SJCRH30 (cell line): ENCODE measurements at places on chromosomes 12 and 14. TPM values are rescaled to one million over a fixed set of nuclear protein-coding genes. Genes with fewer than 3 reads are reported as not detected.
A peak's percentile ranks its signal among the peaks of the same experiment; 100 is the strongest.

- H3K4me1 ChIP-seq = no peaks in the 10 kb centered on the region
- DNase-seq = no peak
- no peak within 1 kb of the TSS for H3K27ac ChIP-seq
- no peaks in the 10 kb centered on the region for H3K27me3 ChIP-seq
- H3K4me3 ChIP-seq = no peak within 1 kb of the TSS
These were observed at the start of gene KSR2 for GRCh38 chr12:117968826-117969659. Gene KSR2, minus strand, starts transcription at chr12:117968990. Its CDS starts 735 bp downstream, at chr12:117968255.

KRT82 gene
- total RNA-seq = not detected in 2 replicates

- H3K4me1 ChIP-seq = no peaks in the 10 kb centered on the region
- no peak for DNase-seq
- no peaks in the 10 kb centered on the region; the same call in 1 of the 2 replicates for H3K27me3 ChIP-seq
- no peaks in the 10 kb centered on the region for H3K36me3 ChIP-seq
These were observed 1104.1 kb upstream of the TMEM132C start for GRCh38 chr12:127162902-127163301.

WSCD2 gene
- not detected in 2 replicates for total RNA-seq

- 0 out of 2 replicates have a peak, but pooled peaks cover 4% of the 10 kb centered on the region for H3K36me3 ChIP-seq
- H3K27ac ChIP-seq = no peak overlapping the region
- no peaks in the 10 kb centered on the region for H3K4me1 ChIP-seq
- no peak for DNase-seq
These were observed 19.3 kb downstream of the BRF1 start for GRCh38 chr14:105281371-105282097.

DNA sequence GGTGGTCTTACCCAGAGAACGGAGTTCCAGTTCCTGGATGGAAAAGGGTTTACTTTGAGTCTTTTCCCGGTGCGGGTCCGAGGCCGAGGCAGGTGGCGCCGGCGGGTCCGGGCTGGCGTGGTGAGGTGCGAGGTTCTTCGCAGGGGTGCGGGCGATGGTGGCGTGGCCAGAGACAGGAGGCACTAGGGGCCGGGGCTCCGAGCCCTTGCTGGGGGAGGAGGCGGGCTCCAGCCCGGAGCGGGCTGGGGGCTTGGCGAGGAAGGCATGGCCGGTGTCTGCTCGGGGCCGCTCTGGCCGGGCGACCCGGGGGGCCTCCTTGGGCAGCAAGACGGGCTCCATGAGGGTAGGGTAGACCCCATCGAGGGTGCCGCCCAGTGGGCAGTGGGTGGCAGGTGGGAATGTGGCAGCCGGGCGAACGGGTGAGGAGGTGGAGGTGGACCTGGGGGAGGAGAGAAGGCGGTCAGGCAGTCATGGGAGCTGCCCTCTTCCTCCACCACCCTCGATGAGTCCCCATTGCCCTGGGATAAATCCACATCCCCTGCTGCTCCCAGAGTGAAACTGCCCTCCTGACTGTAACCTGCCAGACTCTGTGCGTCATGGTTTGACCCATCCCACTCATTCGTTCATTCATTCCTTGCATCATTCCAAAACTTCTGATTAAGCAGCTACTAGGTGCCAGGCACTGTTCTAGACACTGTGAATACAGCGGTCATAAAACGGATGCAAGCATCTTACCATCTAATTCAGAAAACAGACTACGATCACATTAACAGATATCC lies 42.0 kb downstream of the RFLNA start:
- peaks cover 67% of the 10 kb centered on the region for H3K36me3 ChIP-seq
- H3K4me1 ChIP-seq = no peaks in the 10 kb centered on the region
- H3K27ac ChIP-seq = no peak overlapping the region
- no peaks in the 10 kb centered on the region for H3K27me3 ChIP-seq

DNA sequence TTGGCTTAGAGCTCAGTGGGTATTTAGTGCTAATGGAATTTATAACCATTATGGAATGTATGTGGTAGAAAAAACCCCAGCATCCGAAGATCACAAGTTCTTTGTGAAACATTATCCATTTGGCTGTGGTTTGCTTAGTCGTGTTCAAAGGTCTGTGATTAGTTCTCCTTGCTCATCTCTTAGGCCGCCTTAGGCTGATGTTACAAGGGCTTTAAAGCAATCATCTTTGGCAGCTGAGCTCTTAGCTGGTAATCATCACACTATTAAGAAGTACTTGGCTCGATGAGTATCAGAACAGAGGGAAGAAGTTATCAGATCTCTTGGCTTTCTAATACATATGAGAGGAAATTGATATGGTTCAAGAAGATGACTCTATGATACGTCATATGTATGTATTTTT lies 124.1 kb upstream of the E2F7 start:
- H3K4me3 ChIP-seq = no peak overlapping the region
- no peaks in the 10 kb centered on the region for H3K4me1 ChIP-seq
- H3K27me3 ChIP-seq = no peaks in the 10 kb centered on the region
- no peaks in the 10 kb centered on the region for H3K36me3 ChIP-seq

TCL1A gene
- not detected in 2 replicates for total RNA-seq

DNA sequence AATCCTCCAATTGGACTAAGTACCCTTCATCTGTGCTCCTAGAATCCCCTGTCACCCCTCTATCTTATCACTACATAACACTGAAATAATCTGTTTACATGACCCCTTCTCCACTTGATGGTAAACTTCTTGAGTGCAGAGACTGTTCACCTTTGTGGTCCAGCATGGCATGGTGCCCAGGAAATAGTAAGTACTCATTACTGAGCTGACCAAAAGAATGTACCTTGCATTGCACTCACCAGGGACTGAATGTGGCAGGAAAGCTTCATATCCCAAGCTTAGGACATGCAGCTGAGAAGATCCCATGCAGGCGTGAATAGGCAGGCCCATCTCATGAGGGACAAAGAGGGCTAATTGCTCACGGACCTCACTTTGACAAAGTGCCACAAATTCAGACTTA lies 1.4 kb upstream of the GARIN2 start:
- no peaks in the 10 kb centered on the region for H3K36me3 ChIP-seq
- no peak overlapping the region for H3K4me3 ChIP-seq
- peak; percentile 25 for DNase-seq
- H3K27me3 ChIP-seq = no peaks in the 10 kb centered on the region

- no peak overlapping the region for H3K27ac ChIP-seq
- H3K27me3 ChIP-seq = no peaks in the 10 kb centered on the region
- H3K4me1 ChIP-seq = no peaks in the 10 kb centered on the region; the same call in 1 of the 2 replicates
- no peak overlapping the region for H3K4me3 ChIP-seq
- H3K36me3 ChIP-seq = peaks cover 5% of the 10 kb centered on the region; the same call in 1 of the 2 replicates
These were observed 216.0 kb downstream of the AKAP6 start for GRCh38 chr14:32545095-32545494.

SPPL3 gene
- 14.9 and 16.1 TPM in 2 replicates for total RNA-seq

- no peak overlapping the region for H3K27ac ChIP-seq
- no peaks in the 10 kb centered on the region for H3K36me3 ChIP-seq
- no peak overlapping the region for H3K4me3 ChIP-seq
- H3K27me3 ChIP-seq = 0 out of 2 replicates have a peak, but pooled peaks cover 3% of the 10 kb centered on the region
- no peak for DNase-seq
- no peaks in the 10 kb centered on the region for H3K4me1 ChIP-seq
These were observed 1.7 kb downstream of the HNF1A start for GRCh38 chr12:120979862-120980696.

CATSPERB gene
- not detected in 2 replicates for total RNA-seq

IFNG-AS1 gene
- not detected in 2 replicates for total RNA-seq

DEGS2 gene
- 0.03 TPM in 1 of 2 replicates, not detected in the other for total RNA-seq

C1R gene
- 1.5 and 3.4 TPM in 2 replicates for total RNA-seq

- DNase-seq = no peak
- H3K4me1 ChIP-seq = peaks cover 11% of the 10 kb centered on the region
- H3K27ac ChIP-seq = no peak overlapping the region
These were observed 85.9 kb downstream of the VEZT start for GRCh38 chr12:95303476-95303875.

ANKRD13A gene
- 32.7 and 37.4 TPM in 2 replicates for total RNA-seq

SYCP3 gene
- total RNA-seq = 0.03 and 0.04 TPM in 2 replicates

- no peak overlapping the region for H3K27ac ChIP-seq
- H3K4me1 ChIP-seq = no peaks in the 10 kb centered on the region
- no peaks in the 10 kb centered on the region for H3K36me3 ChIP-seq
- no peak for DNase-seq
- H3K4me3 ChIP-seq = no peak overlapping the region
These were observed 193.6 kb upstream of the NUDT4 start for GRCh38 chr12:93183940-93184671.

- H3K4me3 ChIP-seq = peak overlapping the region; percentile 84
- no peaks in the 10 kb centered on the region for H3K27me3 ChIP-seq
- DNase-seq = peak; percentile 81
- no peaks in the 10 kb centered on the region for H3K4me1 ChIP-seq
These were observed 5.1 kb upstream of the PSMA3 start for GRCh38 chr14:58239244-58240195.

- no peaks in the 10 kb centered on the region for H3K27me3 ChIP-seq
- H3K36me3 ChIP-seq = no peaks in the 10 kb centered on the region
- no peak for DNase-seq
- no peaks in the 10 kb centered on the region for H3K4me1 ChIP-seq
- no peak overlapping the region for H3K4me3 ChIP-seq
- H3K27ac ChIP-seq = no peak overlapping the region
These were observed 94.3 kb upstream of the NAV3 start for GRCh38 chr12:77736219-77736965.

DNA sequence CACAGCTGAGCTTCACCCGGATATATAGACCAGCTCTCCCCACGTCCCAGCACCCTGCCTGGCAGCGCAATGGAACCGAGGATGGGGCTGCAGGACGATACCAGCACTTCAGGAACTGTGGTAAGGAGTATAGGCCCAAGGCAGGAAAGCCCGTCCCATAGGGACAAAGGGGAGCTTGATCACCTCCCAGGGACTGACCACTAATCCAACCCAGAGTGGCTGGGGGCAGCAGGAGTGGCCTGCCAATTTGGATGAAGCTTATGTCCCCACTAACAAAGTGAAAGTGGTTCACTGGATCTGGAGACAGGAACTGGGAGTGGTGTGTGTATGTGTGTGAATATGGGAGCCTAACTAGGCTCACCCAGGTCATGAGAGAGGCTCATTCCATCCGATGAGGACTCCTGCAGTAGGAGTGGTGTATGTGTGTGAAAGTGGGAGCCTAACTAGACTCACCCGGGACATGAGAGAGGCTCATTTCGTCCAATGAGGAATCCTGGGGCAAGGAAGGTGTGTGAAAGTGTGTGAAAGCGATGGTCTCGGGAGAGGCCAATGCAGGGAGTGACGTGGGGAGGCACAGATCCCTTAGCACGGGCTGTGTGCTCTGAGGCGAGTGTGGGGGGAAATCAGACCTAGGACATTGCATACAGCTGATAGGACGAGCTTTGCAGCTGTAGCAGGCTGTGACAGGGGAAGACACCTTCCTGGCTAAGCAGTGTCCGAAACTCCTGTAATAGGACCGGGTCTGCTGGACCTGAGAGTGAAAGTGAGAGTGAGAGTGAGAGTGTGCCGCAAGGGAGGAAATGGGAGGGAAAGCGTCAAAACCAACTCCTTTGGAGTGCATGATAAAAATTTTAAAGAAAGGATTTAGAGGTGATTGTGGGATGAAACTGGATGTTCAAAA lies 25.7 kb downstream of the KLRK1 start:
- no peaks in the 10 kb centered on the region for H3K27me3 ChIP-seq
- H3K36me3 ChIP-seq = no peaks in the 10 kb centered on the region

DNA sequence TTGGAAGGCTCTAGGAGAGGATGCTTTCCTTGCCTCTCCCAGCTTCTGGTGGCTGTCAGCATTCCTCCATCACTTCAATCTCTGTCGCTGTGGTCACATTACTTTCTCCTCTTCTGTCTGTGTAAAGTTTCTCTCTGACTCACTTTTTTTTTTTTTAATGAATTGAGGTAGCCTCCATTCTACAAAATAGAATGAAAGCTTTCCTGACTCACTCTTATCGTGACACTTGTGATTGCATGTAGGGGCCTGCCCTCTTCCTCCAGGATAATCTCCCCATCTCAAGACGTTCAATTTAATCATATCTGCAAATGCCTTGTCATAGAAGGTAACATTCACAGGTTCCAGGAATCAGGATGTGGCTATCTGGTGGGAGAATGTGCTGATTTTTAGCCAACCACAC lies 153.5 kb upstream of the HMGA2 start:
- H3K36me3 ChIP-seq = no peaks in the 10 kb centered on the region
- DNase-seq = no peak
- H3K4me1 ChIP-seq = peaks cover 32% of the 10 kb centered on the region
- no peak overlapping the region for H3K27ac ChIP-seq
- H3K4me3 ChIP-seq = no peak overlapping the region
- H3K27me3 ChIP-seq = no peaks in the 10 kb centered on the region

- peaks cover 43% of the 10 kb centered on the region for H3K4me1 ChIP-seq
- H3K27ac ChIP-seq = peak overlapping the region; percentile 81
- DNase-seq = no peak
These were observed 612 bp downstream of the VPS37B start for GRCh38 chr12:122895320-122895703.

- H3K4me1 ChIP-seq = no peaks in the 10 kb centered on the region
- DNase-seq = peak; percentile 19
- no peak overlapping the region for H3K4me3 ChIP-seq
- no peaks in the 10 kb centered on the region for H3K27me3 ChIP-seq
- H3K36me3 ChIP-seq = no peaks in the 10 kb centered on the region
These were observed 42.7 kb downstream of the ALX1 start for GRCh38 chr12:85322715-85323114.

DNA sequence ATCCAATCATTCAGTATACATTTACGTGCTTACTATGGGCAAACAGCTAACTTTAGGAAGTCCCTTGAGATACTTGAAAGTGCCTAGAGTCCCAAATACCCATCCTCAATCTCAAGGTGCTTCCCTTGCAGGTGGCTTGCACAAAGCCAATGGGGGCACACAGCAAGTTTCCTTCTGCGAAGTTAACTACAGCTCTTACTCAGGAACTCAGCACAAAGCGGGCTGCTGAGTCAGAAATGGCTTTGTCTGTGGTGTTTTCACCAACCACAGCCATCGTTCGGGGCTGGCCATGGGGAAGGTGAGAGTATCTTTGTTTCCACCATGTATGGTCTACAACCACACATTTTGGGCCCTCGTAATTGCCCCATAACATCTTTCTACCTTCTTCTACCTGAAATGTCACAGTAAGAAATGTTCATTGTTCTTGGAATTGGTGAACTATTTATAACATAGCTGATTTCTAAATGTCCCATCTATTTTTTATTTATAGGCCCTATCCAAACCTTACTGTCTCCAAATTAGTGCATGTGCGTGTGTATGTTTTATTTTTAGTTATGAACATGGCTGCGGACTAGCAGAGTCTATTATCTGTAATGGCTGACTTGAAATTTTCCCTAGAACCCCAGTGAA lies 13.9 kb downstream of the MFAP5 start:
- no peak overlapping the region for H3K27ac ChIP-seq
- DNase-seq = no peak
- no peaks in the 10 kb centered on the region for H3K27me3 ChIP-seq
- H3K36me3 ChIP-seq = no peaks in the 10 kb centered on the region
- no peak overlapping the region for H3K4me3 ChIP-seq

DNA sequence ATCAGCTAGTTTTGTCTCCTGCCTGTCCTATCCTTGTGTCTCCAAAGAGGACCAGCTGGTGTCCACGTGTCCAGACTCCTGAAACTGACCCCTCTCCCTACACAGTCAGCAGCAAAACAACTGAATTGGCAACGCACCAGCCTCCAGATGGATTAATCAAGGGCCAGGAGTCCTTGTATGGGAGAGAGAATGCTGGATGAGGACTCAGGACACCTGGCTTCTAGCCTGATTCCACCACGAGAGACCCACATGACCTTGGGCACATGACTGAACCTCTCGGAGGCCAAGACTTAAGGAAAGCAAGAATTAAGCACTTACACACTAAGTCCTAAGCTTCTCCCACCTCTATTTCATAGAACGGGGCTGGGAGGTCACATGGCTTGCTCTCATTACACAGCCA lies 60.4 kb upstream of the CMKLR1 start:
- DNase-seq = no peak
- H3K27me3 ChIP-seq = no peaks in the 10 kb centered on the region

- no peak for DNase-seq
- H3K36me3 ChIP-seq = no peaks in the 10 kb centered on the region
- H3K4me1 ChIP-seq = no peaks in the 10 kb centered on the region; the same call in 1 of the 2 replicates
These were observed 23.7 kb upstream of the UBC start for GRCh38 chr12:124938108-124938507.
